ENCODE measurements at places on chromosomes 1 and 21.
A peak's percentile ranks its signal among the peaks of the same experiment; 100 is the strongest.

DNA sequence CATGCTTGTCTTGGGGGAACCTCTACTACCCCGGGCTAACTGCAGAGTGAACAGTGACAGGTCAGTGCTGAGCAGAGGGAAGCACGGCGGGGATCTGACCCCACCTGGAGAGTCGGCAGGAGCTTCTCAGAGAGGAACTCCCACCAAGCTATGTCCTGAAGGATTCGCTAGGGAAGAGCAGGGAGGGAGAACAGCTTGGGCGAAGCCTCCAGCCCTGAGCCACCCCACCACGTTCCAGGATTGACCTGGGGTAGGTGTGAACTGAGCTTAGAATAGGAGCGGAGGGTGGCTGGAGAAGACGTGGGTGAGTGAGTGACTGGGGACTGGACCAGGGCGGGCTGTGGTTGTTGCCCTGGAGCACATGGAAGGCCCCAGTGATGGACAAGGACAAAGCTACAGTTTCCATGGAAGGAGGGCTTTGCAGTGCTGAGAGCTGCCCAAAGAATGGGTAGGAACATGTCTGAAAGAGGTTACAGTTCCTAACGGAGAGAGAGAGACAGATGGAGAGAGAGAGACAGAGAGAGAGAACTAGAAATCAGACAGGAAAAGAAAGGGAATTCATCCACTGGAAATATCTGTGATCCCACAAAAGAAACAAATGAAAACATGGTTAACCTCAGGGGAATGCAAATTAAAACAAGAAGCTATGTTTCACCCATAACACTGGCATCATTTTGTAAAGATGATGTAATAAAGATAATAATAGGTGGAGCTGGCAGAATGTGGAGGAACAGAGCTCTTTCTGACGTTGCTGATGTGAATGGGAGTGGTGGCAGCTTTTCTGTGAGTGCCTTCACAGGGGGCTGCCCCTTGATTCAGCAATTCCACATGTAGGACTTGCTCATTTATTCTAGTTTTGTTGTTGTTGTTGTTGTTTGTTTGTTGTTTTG, 17.2 kb downstream of the BSND start:
- no peak for DNase-seq

- no peak for DNase-seq
Measured at GRCh38 chr1:6101826-6102531, 56.3 kb downstream of the KCNAB2 start.

DNA sequence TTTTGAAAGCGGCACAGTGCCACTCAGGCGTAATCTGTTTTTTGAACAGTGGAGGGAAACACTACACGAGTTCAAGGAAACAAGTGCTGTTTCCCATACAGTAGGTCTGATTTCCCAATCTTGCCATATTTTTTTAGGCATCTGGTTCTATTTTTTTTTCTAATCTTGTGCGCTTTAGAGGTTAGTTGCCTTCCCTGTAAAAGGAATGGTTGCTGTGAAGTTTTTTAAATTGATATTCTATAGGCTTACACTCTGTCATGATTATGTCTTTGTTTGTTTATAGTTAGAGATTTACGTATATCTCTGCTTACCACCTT, 1.2 kb downstream of the NASP start:
- no peak for DNase-seq

GRCh38 chr1:119361620-119362344, 6.8 kb upstream of the HAO2 start:
- no peak for DNase-seq

DNA sequence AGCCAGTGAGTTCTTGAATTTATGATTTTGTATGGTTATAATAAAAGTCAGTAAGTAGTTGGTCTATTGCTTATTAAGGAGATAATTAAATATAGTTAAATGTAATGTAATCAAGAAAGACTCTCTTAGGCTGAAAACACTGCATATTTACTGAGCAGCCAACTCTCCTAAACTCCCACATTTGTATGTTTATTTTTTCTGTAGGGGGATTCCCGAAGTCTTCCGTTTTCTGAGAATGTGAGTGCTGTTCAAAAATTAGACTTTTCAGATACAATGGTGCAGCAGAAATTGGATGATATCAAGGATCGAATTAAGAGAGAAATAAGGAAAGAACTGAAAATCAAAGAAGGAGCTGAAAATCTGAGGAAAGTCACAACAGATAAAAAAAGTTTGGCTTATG, 56.7 kb downstream of the PKN2 start:
- DNase-seq = no peak

DNA sequence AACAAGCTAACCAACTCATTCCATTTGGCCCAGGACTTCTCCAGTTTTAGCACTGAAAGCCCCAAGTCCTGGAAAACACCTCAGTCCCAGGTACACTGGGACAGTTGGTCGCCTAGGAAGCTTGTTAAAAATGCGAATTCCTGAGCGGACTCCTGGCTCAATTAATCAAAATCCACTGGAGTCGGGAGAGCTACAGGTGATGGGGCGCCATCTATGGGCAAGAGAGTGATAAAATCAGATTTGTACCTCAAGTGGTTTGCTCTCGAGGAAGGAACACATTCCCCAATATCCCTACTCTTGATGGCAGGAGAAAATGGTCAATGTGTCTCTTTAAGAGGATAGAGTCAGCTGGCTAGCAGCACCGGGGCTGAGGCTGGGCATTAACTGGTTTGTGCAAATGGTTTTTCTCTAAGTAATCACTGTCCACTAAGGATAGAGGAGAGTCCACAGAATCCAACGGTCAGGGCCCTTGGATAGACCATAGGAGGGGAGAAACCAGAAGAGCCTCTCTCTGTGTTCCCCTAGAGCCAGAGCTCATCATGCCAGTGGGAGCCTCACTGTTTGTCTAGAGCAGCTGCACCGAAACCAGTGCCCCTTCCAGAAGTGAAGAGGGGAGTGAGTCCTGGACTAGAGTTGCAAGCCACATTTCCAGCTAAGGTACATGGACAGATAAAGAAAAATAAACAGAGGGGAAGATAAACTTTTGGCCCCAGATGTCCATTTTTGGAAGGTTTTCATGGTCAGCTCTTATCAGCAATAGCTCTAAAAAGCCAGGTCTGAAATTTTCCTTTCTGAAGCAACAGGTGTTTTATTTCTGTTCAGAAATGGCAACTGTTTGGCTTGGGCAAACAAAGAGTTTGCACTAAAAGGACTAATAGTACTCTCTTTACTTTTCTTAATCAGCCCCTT, 148.5 kb downstream of the TENT5C start:
- peak; percentile 15 for DNase-seq

- no peak for DNase-seq
Measured at GRCh38 chr1:41673378-41673777, 188.9 kb upstream of the EDN2 start.

- DNase-seq = no peak
Measured at GRCh38 chr1:78147031-78147430, 101.3 kb downstream of the GIPC2 start.

- DNase-seq = no peak
Measured at GRCh38 chr1:47725511-47725991, 271.6 kb downstream of the TRABD2B start.

- DNase-seq = no peak
Measured at GRCh38 chr1:7229186-7229585, 443.9 kb downstream of the CAMTA1 start.

- DNase-seq = no peak
Measured at GRCh38 chr21:45324489-45325205, 37.0 kb upstream of the POFUT2 start.

DNA sequence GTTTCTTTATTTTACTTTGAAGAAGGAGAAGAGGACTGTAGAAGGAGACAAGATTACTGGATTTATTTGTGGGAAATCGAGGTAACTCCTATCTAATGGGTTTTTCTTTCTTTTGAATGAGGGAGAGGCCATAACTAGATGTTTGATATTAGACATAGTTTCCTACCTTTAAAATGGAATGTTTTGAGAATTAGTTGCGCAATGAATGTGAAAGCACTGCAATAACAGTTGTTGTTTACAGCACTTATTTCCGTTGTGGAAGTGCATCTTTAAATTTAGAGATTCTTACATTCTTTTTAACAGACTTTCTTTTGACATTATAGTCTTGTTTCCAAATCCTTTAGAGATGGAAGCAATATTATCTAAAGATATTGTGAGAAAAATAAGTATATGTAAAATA, 229.0 kb downstream of the SRGAP2C start:
- no peak for DNase-seq

DNA sequence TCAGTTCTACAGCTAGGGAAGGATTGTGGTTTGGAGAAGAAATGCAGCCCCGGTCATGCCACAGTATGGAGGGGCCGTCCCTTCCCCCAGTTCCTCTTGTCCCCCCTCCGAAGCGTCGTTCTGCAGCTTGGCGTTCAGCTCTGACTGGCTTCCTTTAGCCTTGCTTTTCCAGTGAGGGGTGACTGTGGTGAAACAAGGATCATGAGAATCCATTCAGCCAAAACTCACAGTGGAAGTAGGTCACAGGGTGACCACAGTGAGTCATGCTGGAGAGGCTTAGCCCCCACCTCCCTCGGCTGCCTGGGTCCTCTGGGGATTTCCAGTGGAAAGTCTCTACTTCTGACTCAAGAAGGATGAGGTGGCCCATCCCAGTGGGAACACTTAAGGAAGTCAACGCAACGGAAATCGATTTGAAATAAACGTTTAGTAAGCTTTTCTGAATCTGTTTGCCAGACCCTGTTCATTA, 37.3 kb upstream of the COL6A2 start:
- no peak for DNase-seq

- no peak for DNase-seq
Measured at GRCh38 chr1:10986525-10986890, 25.9 kb upstream of the TARDBP start.

- DNase-seq = no peak
Measured at GRCh38 chr1:33972676-33973395, 109.0 kb downstream of the HMGB4 start.

- DNase-seq = no peak
Measured at GRCh38 chr1:83960669-83961277, 38.2 kb downstream of the TTLL7 start.

- DNase-seq = no peak
Measured at GRCh38 chr1:211947396-211948295, 87.7 kb downstream of the INTS7 start.

DNA sequence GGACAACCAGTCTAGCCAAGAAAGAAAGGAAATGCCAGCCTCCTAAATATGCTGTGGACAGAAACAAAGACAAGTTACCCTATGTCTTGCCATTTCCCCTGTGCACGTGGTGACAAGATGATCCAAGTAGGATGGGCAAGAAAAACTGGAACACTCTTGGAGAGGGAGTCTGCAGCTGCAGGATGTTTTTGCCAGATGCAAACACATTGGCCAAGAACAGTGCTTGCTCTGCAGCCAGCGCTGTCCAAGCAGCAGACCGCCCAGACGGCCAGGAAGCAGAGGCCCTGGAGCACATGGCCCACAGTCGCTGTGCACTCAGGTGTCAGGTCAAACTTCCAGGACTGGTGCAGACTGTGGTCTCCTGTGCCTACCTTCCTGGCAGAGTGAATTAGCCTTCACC, 189.3 kb downstream of the SLC35F3 start:
- DNase-seq = no peak

DNA sequence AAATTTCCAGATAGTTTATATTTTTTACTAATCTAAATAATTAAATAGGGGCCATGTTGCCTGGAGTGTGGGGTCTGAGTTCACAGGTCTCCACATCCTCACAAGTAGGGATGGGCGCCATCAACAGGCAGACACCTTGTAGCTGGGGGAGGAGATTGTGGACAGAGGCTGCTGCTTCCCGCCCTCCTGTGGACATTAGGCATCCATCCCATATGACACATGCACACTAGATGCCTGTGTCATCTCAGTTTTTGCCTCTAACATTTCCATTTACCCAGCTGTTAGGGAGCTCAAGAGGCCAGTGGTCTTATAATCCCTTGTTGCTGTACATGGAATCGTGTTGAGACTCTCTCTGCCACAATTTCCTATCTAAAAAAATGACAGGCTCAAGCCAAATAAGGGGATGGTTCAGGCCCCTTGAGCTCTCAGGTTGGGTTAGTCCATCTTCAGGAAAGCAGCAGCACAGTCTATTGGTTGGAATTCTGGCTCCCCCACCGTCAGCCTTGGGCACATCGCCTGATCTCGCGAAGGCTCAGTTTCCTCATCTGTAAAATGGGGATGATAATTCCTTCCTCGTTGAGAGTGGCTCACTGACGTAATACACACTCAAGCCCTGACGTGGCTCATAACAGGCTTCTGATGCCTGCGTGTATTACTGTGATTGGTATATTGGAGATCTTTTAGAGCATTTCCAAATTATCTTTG, 13.6 kb downstream of the LHX4 start:
- DNase-seq = no peak

- DNase-seq = no peak
Measured at GRCh38 chr1:213786683-213787082, 201.1 kb upstream of the PROX1 start.

DNA sequence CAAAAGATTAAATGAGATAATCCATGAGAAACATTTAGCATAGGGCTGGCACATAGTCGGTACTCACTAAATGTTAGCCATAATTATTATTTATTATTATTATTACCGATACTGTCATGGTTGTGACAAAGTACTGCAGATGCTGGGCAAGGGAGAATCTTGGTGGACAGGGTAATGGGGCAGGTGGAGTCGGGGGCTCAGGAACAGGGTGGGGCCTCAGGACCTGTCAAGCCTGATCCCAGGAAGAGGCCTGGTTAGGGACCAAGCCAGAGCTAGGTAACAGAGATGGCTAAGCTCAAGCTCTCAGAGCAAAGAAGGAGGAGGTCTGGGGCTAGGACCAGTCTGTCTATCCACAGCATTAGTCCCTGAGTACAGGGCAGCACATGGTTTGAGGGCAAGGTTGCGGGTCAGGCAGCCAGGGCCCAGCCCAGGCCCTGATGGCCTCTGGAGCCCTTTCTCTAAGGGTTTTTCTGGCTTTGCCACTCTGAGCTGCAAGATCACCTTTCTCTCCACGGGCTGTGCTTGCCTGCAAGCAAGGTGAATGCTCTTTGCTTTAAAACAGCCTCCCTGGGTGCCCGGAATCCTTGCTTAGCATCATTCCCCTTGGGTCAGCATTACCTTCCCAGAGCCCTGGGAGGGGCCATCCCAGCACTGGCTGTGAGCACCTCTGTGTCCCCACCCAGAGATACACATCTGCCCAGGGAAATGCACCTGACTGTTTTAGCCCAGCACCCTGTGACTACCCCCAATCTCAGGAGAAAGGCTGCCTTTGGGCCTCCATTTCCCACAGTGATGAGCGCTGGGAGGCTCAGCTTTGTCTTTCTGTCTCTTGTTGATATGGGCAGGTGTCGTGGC, 572.0 kb downstream of the PTPRU start:
- no peak for DNase-seq

- no peak for DNase-seq
Measured at GRCh38 chr1:16018308-16018707, 465 bp upstream of the HSPB7 start.

GRCh38 chr1:168261390-168261789, 19.3 kb upstream of the TBX19 start:
- DNase-seq = no peak

Data from activated T-helper 1 cell treated with anti-CD3 and anti-CD28 coated beads, Interleukin-2, amount 50 U/mL, for 16 hours (primary cell).